ENCODE measurements at places on chromosomes 6 and 20. TPM values are rescaled to one million over a fixed set of nuclear protein-coding genes. Genes with fewer than 3 reads are reported as not detected.

ZNF165 gene
- 4.7 TPM for total RNA-seq

GSTA4 gene
- 1.0 TPM for total RNA-seq

RAET1G gene
- not detected for total RNA-seq

GRCh38 chr6:32109114-32109764 lies at the start of gene TNXB:
TSS of gene TNXB (minus strand) at chr6:32109338. CDS start at chr6:32098198, 11,140 bp downstream.
- H3K4me1 ChIP-seq = peaks cover 13% of the 10 kb centered on the region
- peaks cover 8% of the 10 kb centered on the region for H3K27me3 ChIP-seq
- DNase-seq = no peak

GRCh38 chr20:24991897-24992486 lies 559 bp downstream of the APMAP start:
- H3K36me3 ChIP-seq = no peaks in the 10 kb centered on the region
- H3K27ac ChIP-seq = peak overlapping the region; percentile 98
- peaks cover 29% of the 10 kb centered on the region for H3K4me1 ChIP-seq
- no peaks in the 10 kb centered on the region for H3K27me3 ChIP-seq
- no peak for DNase-seq

DNA sequence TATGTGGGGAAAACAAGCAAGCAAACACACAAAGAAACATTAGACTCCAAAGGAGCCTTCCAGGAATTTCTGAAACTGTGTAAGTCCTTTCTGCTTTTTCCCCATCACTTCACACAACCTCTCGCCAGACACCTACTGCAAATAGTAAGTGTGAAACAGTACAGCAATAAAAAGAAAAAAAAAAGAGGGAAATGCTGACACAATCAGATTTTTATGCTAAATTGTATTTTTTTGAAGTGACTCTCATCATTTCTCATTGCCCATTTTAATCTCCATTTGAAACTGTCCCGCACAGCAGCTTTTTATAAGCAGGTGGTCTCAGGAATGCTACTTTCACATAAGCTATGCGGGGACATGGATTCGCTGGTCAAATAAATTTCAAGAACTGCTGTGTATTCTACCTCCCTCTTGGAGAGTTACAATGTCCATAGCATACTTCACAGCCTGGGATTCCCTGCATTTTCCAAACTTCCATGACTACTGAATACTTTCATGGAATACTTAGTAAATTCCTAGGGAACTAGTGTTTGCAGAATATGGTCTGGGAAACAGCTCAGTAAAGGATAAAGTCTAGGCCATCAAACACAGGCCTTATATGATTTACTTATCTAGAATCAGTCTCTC lies 139.9 kb upstream of the TSHZ2 start:
- no peaks in the 10 kb centered on the region for H3K36me3 ChIP-seq
- DNase-seq = no peak
- H3K4me3 ChIP-seq = no peak overlapping the region
- no peaks in the 10 kb centered on the region for H3K4me1 ChIP-seq
- no peaks in the 10 kb centered on the region for H3K27me3 ChIP-seq

DNA sequence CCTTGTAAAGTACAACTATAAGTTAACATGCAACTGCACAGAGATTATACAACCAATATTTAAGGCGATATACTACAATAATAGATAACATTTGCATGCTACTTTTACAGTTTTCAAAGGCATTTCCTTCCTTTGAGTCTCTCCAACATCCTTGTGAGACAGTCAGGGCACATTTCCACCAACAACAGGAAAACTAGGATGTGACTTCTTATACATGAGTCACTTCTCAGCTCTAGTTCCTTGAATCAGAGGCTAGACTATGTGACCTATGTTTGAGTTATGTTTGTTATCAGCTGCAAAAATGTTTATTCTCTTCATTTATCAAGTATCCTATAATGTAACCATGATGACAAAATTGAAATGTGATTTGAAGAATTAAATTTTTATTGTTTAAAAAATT lies 51.7 kb upstream of the TFAP2D start:
- no peaks in the 10 kb centered on the region for H3K27me3 ChIP-seq
- no peaks in the 10 kb centered on the region for H3K4me1 ChIP-seq
- H3K27ac ChIP-seq = no peak overlapping the region
- no peak overlapping the region for H3K4me3 ChIP-seq
- no peaks in the 10 kb centered on the region for H3K36me3 ChIP-seq
- no peak for DNase-seq

GRCh38 chr6:22709803-22710202 lies 140.4 kb downstream of the HDGFL1 start:
- H3K4me3 ChIP-seq = no peak overlapping the region
- no peak for DNase-seq
- no peaks in the 10 kb centered on the region for H3K4me1 ChIP-seq
- H3K27ac ChIP-seq = no peak overlapping the region
- no peaks in the 10 kb centered on the region for H3K27me3 ChIP-seq

All from B cell (primary cell).